ENCODE measurements at places on chromosomes 7 and 10. TPM values are rescaled to one million over a fixed set of nuclear protein-coding genes. Genes with fewer than 3 reads are reported as not detected.

Gene UCMA
- total RNA-seq = not detected

Gene GRID2IP
- total RNA-seq = not detected

Gene ZDHHC16
- total RNA-seq = 52.0 TPM

Gene GBX1
- not detected for total RNA-seq

Gene ZNF3
- total RNA-seq = 30.9 TPM

Gene CCL26
- not detected for total RNA-seq

Gene ZNF239
- 0.51 TPM for total RNA-seq

Gene SYT15
- 0.75 TPM for total RNA-seq

Gene AKR1C4
- not detected for total RNA-seq

Gene MMD2
- total RNA-seq = not detected

Gene CCL24
- total RNA-seq = not detected

Gene ITPRID1
- not detected for total RNA-seq

Gene HMX2
- not detected for total RNA-seq

Gene TMEM178B
- total RNA-seq = not detected

Gene UTF1
- not detected for total RNA-seq

Gene CPA2
- total RNA-seq = not detected

Gene SRRM3
- total RNA-seq = 5.4 TPM

Gene AKR1D1
- not detected for total RNA-seq

Gene MYO1G
- 0.11 TPM for total RNA-seq

Gene ZNF22
- 48.7 TPM for total RNA-seq

Gene DDIT4
- 53.0 TPM for total RNA-seq

Gene GPR85
- 0.64 TPM for total RNA-seq

Gene KIN
- 14.4 TPM for total RNA-seq

Data from endothelial cell of umbilical vein (primary cell).